ENCODE measurements at places on chromosomes 7 and 10. TPM values are rescaled to one million over a fixed set of nuclear protein-coding genes. Genes with fewer than 3 reads are reported as not detected.
A peak's percentile ranks its signal among the peaks of the same experiment; 100 is the strongest.

Gene MOGAT3
- total RNA-seq, result not detected

Gene FGL2
- total RNA-seq, result 246 TPM

DNA sequence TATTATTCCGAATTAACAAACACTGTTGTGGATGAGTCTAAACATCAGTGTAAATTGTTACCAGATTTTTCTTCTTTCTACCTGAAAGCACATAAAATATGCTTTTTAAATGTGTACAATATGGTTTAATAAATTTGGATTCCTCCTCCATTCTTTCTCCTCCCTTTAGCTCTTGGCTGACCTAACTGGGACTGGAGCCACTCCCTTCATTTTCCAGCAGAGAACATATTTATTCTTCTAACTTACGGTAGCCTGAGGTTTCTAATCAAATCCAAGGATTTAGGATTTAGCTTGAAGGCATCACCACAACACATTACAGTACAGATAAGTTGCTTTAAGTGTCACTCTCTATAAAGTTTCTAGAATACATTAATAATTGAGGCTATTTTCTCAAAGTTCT, 88.2 kb upstream of the SEMA3C start:
- no peak for DNase-seq

GRCh38 chr7:36775676-36776075, 51.4 kb upstream of the AOAH start:
- DNase-seq, result no peak

GRCh38 chr10:62071846-62072281, 170.4 kb downstream of the ARID5B start:
- no peak for DNase-seq

DNA sequence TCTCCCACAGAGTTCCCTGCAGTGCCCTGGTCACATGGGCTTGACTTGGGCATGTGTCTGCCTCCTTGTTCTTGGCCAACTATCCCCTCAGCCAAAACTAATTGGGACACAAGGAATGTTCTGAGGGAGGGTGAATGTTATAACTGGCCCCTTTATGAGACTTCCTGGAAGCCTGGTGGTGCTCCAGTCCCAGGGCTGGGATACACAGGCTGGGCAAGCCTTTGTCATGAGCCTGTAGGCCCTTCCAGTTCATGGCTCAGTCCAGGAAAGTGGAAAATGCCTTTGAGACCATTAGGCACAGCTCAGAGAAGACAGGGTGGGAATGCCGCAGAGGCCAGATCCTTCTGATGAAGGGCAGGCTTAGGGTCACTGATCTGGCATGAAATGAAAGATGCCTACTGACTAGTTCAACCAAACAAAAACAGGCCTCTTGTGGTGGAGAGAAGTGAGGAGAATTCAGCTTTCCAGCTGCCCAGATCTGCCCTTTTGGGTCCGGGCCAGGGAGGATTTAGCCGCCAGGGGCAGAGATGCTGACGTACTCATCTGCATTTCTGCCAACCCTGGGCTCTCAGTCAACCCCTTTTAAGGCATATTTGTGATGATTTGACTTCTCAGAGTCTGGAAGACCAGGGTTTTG, 961.5 kb downstream of the KCNMA1 start:
- DNase-seq, result peak; percentile 88

DNA sequence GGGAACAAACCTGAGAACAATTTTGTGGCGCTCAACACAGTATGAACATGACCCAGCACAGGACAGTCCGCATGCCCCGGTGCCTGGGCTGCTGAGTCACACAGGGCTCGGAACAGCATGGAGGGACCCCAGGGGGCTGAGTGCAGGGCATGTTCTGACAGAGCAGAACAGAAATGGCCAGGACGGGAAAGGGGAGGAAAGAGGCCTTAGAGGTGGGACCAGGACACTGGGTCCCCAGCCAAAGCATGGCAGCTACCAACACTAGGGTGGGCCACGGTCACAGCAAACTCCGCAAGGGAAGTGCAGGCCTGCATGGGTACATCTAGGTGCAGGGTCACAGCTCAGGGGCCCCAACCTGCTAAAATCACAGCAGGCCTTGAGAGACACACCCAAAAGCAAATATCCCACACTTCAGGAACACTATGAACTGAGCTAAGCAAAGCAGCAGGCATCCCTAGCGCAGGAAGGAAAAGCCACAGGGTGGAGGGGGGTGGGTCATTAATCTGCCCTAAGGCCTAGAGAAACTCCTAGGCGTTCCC, 5.6 kb downstream of the IMPDH1 start:
- no peak for DNase-seq

DNA sequence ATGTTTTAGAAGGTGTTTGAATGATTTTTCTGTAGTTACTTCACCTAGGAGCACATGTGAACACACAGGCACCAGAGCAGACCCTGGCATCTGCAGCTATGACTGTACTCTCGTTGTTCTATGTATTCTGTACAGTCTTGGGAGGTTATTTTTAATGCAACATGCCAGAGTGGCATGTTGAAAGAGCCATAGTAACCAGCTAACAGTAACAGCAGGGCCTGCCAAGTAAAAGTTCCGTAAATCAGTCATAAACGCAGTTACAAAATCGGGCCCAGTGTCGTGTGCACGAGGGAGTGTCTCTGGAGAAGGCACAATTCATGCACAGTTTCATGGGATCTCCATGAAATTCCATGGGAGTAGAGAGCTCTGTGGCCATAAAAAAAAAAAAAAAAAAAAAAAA, 108.3 kb upstream of the CDK6 start:
- DNase-seq, result no peak

GRCh38 chr10:98758463-98758862, 311.7 kb upstream of the HPS1 start:
- no peak for DNase-seq

DNA sequence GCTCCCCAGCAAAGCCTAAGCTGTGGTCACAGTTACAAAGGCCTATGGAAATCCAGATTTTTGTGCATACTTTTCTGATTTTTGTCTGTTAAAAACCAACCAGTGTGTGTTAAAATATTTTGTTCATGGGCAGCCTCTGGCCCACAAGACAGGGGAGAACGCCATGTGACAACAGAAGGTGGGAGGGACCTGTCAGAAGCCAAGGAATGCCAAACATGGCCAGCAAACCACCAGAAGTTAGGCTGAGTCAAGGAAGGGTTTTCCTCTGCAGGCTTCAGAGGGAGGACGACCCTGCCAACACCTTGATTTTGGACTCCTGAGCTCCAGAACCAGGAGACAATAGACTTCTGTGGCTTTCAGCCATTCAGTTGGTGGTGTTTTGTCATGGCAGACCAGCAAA, 127.3 kb downstream of the CUL2 start:
- DNase-seq, result no peak
